ENCODE measurements at places on chromosomes 16 and 17.

GRCh38 chr17:6936370-6937028, 59.4 kb upstream of the ALOX12 start:
- no peak for DNase-seq

DNA sequence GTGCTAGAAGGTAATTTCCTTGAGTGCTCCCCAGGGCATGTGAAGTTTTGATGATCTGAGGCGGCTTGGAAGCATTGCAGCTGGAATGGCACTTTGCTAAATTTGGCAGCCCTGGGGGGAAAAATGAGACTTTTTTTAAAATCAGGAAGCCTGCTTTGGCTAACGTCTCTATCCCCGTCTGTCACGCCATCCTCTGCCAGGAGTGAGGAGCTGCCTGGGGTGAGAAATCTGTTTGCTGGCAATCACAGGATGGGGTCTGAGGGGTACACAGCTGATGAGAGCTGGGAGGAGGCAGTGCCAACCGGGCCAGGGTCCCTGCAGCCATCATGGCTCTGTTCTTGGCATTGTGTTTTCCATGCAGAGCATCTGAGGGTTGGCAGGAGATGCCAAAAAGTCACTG, 2.0 kb downstream of the ABCC12 start:
- no peak for DNase-seq

- DNase-seq: no peak
Observed at GRCh38 chr16:4532238-4532637, 6.3 kb downstream of the CDIP1 start.

DNA sequence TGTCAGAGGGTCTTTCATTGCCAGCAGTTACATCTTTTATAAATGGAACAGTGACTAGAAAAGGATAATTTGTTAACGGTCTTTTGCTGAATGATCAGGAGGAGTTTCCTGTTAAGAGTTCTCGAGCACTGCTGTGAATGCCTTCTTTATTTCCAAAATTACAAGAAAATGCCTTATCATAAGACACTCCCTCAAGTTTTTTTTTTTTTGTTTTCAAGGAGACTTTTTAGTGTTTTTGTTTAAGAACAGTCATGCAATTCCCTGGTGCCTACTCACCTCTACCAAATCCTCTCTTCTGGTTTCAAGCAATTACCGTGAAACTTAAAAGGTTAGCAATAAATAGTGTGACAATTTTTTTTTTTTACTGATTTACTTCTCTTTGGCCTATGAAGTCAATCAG, 19.0 kb upstream of the VWA3A start:
- DNase-seq: no peak

- peak; percentile 9 for DNase-seq
Observed at GRCh38 chr17:14156689-14157088, 80.0 kb downstream of the CDRT15 start.

DNA sequence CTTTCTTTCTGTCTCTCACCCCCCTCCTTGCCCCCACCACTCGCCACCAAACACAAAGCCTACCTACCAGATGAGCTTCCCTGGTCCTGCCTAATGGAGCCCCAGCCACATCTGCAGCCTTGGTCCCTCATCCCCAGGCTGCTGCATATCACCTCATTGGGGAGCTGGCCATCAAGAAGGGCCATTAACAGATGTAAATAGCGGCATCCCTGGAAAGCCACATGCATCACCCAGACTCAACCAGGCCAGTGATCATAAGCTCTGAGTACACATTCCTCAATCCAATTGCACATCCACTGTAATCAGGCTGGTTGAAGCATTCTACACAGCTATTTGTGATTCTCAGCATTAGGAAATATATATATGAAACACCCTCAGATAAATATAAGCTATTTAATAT, 211.7 kb upstream of the C17orf78 start:
- no peak for DNase-seq

DNA sequence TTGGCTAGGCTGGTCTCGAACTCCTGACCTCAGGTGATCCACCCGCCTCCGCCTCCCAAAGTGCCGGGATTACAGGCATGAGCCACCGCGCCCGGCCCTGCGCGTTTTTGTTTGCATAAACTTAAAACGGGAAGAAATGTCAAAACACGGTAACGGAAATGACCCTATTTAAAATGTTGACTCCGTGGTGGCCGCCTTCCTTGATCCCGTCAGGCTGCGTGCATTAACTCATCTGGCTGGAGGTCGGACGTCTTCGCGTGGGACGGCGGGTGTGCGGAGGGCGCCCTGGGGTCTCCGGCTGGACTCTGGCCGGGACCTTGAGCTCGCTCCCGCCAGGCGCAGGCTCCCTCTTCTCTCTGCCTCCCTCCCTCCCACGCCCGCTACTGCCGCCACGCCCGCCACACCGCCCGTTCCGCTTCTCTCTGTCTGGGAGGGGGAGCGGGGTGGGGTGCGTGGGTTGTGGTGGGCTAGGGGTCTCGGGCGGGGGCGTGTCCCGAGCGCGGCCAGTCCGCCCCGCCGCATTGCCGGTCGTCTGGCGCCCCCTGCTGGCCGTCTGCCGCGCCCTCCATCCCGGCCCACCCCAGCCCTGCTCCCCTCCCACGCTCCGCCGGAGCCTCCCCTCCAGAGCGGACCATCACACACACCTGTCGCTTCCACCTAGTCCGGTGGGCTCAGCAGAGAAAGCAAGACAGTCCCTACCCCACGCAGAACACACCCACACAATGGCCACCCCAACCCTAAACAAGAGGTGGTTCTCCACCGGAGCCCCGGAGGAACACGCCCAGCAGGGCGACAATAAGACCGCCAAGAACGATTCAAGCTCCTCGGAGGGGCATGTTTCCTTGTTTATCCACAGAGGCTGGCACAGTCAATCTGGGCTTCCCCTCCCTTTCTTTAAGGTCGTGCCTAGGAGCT, 1.2 kb upstream of the CCDC42 start:
- DNase-seq: peak; percentile 13

- DNase-seq: no peak
Observed at GRCh38 chr17:81339191-81339533, 44.1 kb upstream of the SLC38A10 start.

- DNase-seq: no peak
Observed at GRCh38 chr17:77316191-77316641, 175.4 kb downstream of the SEC14L1 start.

DNA sequence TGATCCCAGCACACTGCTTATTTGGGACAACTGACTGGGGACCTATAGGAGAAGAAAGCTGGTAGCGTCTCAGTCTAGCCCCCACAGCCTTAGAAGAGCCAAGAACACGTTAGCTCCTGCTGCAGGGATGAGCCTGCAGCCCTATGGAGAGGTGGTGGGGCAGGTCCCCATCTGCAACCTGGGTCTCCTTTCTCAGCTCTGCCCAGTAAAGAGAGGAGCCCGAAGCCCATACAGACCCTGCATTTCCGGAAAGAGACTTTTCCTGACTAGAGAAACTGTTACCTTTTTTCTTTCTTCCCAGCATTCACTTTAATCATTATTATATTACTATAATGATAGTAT, 788 bp downstream of the METTL22 start:
- no peak for DNase-seq

DNA sequence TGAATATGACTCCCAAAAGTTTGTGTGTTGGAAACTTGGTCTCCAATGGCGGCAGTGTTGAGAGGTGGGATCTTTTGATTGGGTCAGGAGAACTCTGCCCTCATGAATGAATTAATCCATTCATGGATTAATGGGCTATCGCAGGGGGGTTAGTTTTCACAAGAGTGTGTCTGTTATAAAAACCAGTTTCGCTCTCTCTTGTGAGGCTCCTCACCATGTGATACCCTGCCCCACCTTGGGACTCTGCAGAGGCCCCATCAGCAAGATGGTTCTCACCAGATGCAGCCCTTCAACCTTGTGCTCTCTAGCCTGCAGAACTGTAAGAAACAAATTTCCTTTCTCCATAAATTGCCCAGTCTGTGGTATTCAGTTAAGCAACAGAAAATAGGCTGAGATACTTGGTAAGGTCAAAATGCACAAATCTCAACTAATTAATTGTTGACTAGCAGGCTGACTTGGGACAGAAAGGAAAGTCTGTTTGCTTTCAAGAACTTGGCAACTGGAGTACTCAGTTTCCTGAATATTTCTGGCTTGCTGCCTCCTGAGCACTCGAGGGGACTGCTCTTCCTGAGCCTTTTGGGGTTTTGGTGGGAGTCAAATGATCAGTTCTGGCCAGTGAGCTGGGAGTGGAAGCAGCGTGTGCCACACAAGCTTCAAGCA, 13.8 kb upstream of the CCL17 start:
- no peak for DNase-seq

DNA sequence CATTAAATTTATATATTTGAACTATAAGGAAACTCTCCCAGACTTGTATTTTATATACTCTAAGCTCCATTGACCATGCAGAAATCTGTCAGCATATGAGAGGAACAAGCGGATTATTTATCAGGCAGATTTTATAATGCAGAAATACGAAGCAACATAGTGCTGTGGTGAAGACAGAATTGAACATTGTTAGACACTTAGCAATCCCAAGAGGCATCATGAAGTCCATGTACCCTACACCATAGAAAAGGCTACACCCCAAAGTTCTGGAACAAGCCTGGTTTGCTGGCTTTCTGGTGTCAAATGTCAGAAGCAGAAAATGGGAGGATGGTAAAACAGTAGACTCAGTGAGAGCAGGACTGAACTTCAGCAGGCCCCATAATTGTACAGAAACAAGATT, 241.1 kb downstream of the PRKCA start:
- DNase-seq: no peak

- no peak for DNase-seq
Observed at GRCh38 chr17:34110315-34110714, 144.8 kb upstream of the CCL2 start.

DNA sequence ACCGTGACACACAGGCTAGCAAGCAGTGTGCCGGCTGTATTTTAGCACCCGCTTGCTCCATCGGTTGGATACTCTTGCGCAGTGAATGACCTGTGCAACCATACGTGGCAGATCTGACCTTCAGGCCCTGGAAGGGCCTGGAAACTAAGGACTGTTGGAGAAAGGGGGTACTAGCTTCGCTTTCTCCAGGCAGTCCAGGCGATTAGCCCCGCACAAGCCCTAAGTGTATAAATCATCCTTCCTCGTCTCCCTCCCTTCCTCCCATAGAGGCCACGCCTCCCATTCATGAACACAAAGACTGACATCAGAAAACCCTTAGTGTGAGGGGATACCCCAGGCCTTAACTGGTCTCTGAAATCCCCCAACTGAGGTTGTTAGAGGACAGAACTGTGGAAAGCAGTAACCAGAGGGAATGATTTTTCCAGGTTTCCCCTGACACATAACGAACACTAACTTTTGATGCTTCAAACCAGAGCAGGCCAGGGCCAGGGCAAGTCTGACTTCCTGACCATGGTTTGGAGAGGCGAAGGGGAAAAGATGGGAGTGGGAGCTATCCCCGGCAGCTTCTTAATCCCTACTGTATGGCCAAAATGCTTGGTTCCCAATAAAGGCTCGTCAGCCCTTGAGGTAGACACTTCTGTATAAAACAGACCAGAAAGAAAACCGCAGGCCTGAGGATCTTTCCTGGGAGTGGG, 1.4 kb upstream of the DYNLL2 start:
- no peak for DNase-seq

GRCh38 chr17:62826956-62827355, 18.8 kb upstream of the MARCHF10 start:
- DNase-seq: no peak

- no peak for DNase-seq
Observed at GRCh38 chr16:55257966-55258613, 65.9 kb upstream of the IRX6 start.

DNA sequence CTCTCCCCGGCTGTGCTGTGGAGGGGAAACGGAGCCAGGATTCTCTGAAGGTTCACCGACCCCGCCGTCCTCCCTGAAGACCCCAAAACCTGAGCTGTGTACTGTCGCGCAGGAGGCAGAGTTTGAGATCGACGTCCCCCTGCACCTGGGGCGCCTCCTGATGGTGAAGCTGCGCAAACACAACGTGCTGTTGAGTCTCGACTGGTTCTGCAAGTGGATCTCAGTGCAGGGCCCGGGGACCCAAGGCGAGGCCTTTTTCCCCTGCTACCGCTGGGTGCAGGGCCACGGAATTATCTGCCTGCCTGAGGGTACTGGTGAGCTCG, 62.6 kb upstream of the TEKT1 start:
- DNase-seq: no peak

GRCh38 chr17:81228420-81228819, 5.7 kb upstream of the CEP131 start:
- DNase-seq: no peak

GRCh38 chr17:74680941-74681340, 31.8 kb downstream of the CD300LF start:
- DNase-seq: no peak

DNA sequence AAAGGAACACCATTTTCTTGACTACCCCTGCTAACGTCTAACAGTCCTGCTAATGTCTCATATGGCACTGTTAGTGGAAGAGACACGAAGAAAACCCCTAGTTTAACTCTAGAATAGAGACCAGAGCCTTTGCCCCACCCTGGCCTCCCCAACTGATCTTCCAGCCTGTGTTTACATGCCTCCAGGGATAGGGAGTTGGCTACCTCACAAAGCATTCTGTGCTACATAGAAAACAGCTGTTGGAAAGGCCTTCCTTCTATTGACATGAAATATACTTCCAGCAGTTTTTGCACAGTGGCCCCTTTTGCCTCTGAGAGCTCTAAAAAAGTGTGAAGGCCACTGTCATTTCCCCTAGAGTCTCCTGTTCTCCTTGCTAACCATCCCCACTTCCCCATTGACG, 73.1 kb downstream of the ASIC2 start:
- DNase-seq: no peak

GRCh38 chr17:48492401-48493298, 38.2 kb downstream of the HOXB1 start:
- no peak for DNase-seq

DNA sequence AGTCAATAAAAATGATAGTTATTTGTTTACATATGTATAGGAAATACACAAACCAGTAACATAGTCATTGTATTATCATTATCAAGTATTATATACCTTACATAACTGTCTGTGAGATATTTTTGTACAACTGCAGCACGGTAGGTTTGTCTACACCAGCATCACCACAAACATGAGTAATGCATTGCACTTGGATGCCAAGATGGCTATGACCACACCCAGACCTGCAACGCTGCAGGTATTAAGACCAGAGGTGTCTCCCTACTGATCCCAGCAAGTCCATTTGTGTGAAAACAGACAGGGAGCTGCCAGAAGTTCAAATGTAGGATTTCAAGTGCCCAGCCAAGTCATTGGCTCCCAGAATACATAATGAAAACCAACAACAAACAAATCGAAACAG, 34.2 kb upstream of the NOS2 start:
- no peak for DNase-seq

DNA sequence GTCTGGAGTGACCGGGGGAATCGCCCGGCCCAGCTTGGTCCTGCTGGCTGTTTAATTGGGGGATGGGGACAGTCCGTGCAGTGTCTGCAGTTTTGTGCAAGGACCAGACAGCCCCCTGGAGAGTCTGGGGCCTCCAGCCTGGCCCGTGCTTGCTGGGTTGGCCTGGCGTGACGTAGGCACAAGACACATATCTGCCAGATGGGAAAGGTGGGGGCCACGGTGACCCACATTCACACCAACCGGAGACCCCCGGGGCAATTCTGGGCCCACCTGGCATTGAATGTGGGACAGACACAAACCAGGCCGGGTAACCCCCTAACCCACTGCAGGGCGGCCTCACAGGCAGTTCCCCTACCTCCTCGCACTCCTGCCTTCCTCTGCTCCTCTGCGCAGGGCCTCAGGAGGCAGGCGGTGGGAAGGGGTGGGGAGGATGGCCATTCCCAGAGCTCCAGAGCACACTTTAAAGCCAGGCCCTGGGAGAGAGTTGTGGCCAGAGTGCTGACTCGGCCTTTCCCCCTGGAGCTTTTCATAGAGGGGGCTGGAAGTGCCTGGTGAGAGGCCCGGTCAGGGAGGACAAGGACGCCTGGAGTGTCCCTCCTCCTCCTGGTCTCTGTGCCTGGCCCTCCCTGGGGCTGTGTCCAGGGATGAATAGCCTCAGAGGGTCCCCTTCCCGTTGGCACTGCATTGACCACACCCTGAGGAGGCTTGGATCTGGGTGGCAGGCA, 1.5 kb downstream of the MRC2 start:
- no peak for DNase-seq

Measured in HS-5 (cell line).